ENCODE measurements at places on chromosomes 7 and 10. TPM values are rescaled to one million over a fixed set of nuclear protein-coding genes. Genes with fewer than 3 reads are reported as not detected.

AFAP1L2 gene
- 1.1 TPM for total RNA-seq

SLC16A9 gene
- total RNA-seq = 0.08 TPM

IFIT1 gene
- 45.0 TPM for total RNA-seq

DNA sequence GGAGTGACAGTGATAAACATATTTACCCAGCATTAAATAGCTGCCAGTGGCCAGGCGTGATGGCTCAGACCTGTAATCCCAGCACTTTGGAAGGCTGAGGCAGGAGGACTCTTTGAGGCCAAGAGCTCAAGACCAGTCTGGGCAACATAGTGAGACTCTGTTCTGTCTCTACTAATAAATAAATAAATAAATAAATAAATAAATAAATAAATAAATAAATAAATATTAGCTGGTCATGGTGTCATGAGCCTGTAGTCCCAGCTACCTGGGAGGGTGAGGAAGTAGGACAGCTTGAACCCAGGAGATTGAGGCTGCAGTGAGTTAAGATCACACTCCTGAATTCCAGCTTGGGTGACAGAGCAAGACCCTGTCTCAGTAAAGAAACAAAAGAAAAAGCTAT is 384.0 kb upstream of the ADARB2 start:
- no peak for DNase-seq
- H3K36me3 ChIP-seq = no peaks in the 10 kb centered on the region
- no peaks in the 10 kb centered on the region for H3K4me1 ChIP-seq
- peaks cover 3% of the 10 kb centered on the region for H3K27me3 ChIP-seq
- no peak overlapping the region for H3K27ac ChIP-seq
- no peak overlapping the region for H3K4me3 ChIP-seq

- no peak for DNase-seq
- no peak overlapping the region for H3K4me3 ChIP-seq
- no peaks in the 10 kb centered on the region for H3K4me1 ChIP-seq
- no peak overlapping the region for H3K27ac ChIP-seq
- H3K27me3 ChIP-seq = no peaks in the 10 kb centered on the region
- H3K36me3 ChIP-seq = no peaks in the 10 kb centered on the region
These were observed 131.7 kb downstream of the SORCS1 start for GRCh38 chr10:107032700-107033401.

DNA sequence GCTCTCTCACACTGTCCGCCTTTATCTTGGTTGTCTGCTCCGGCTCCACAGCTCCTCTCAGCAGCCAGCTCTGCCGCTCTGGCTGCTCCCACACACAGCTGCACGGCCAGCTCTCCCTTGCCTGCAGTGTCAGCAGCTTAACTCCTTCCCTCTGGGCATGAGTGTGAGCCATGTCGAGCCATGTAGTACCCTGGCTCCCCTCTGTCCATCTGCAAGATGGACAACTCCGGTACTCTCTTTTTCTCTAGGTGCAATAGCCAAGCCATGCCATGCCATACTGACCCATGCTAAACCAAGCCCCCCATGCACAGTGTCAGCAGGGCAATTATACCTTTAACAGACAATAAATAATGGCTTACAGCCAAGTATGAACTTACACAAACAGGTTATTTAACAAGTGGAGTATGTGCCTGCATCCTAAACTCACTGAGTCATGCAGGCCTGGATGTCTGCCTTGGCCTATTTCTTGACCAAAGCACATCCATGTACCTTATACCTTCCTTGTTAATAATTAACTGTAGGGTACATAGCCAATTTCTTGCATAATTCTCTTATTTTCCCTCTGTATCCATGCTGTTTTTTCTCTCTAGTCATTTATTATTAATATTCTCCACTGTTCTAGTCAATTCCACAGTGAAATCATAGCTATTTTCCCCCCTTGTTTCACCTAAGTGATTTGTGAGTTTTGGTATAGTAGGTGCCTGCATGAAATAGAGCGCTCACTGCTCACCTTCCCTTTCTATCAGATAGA is 170.9 kb downstream of the CDK14 start:
- no peaks in the 10 kb centered on the region for H3K27me3 ChIP-seq
- H3K4me3 ChIP-seq = no peak overlapping the region
- H3K27ac ChIP-seq = no peak overlapping the region
- H3K4me1 ChIP-seq = no peaks in the 10 kb centered on the region
- no peak for DNase-seq
